Cortex of kidney (tissue), 1 donor: ENCODE measurements at places on chromosomes 6 and 20.

GRCh38 chr6:47780510-47781356 lies 1.1 kb upstream of the OPN5 start:
- DNase-seq: no peak

DNA sequence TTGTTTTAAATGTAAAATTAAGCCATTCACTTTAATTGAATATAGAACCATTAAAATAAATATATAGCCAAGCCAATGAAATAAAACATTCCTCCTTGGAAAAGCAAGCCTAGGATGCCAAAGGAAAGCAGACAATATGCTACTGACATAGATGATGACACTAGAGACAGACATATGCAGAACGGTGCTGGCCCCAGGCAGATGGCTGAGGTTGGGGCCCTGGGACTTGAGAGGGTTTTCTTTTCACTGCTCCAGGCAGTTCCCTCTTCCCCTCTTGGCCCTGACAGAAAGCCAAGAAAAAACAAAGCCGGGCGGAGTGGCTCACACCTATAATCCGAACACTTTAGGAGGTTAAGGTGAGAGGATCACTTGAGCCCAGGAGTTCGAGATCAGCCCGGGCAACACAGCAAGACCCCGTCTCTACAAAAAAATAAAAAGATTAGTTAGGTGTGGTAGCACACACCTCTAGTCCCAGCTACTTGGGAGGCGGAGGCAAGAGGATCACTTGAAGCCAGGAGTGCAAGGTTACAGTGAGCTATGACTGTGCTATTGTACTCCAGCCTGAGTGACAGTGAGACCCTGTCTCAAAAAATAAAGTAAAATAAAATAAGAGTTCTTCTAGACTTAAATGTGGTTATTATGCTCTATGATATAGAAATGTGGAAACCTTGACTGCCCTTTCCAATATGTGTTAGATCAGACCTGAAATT lies 31.2 kb downstream of the FASTKD5 start:
- DNase-seq: no peak

GRCh38 chr6:126038234-126038633 lies 51.9 kb downstream of the TRMT11 start:
- no peak for DNase-seq

DNA sequence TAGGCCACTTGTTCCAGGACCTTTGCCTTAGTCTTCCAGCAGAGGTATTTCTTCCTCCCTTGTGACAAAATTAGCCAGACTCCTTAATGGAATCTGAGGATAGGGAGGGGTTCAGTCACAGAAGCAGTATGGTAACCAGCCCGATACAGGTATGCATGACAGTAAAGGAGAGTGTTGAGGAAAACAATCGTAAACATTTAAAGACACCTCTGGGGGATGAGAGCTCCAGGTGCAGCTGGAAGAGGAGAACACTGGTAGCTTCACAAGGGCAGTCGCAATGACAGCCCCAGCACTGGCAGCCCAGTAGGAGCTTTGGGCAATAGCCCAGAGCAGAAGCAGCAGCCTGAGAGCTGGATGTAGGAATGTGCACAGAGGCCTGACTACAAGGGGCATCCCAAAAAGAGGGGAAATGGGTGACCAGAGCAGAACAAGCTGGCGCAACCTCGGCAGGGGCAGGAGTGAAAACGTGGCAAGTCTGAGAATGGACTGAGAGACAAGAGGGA lies 344.9 kb upstream of the JAG1 start:
- DNase-seq: no peak

- DNase-seq: no peak
These were observed 598.8 kb downstream of the GRIK2 start for GRCh38 chr6:101992286-101992685.

GRCh38 chr20:37329481-37330165 lies 16.3 kb upstream of the SRC start:
- no peak for DNase-seq

DNA sequence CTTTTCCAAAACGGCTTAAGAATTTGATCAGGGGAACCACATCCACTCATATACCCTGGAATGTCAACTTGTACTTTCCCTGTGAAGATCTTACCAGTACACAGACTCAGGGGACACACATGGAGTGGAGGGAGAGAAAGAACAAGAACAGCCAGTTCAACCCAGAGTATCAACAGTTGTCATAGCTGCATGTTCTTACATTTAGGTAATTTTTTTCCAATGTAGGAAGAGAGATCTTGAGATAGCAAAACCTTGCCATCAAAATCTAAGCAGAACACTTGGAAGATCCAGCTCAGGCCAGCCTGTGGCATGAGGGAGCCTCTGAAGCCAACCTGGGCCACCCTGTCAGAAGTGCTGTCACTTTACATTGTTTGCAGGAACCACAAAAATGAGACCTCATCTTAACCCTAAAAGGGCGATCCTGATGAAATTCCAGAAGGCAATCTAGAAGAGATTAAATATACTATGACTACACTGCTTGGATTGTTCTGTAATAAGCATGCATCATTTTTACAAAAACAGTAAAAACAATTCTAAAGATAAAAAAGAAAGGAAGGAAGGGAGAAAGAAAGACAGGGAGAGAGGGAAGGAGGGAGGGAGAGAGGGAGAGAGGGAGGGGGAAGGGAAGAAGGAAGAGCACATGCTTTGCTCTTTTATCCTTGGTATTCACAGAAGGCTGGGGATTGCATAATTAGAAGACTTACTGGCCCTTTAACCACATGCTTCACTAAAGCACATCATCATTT lies 124.7 kb upstream of the TCF21 start:
- no peak for DNase-seq

- no peak for DNase-seq
These were observed 78.4 kb downstream of the AHI1 start for GRCh38 chr6:135419162-135419561.

DNA sequence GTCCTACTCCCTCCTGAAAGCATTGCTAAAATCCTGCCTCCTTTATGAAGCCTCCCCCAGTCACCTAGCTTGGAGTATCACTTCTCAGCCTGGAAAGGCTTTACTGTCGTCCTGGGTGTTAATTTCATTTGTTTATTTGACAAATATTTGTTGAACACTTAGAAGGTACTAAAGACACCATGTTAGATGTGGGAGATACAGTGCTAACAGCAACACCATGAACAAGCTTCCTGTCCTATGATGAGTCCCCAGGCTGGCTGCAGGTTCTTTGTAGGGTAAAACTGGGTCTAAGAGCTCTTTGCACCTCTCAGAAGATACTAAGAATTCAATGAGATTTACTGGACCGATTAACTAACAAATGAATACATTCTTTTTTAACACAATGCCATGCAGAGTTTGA lies 109.2 kb upstream of the TMEM170B start:
- DNase-seq: no peak

DNA sequence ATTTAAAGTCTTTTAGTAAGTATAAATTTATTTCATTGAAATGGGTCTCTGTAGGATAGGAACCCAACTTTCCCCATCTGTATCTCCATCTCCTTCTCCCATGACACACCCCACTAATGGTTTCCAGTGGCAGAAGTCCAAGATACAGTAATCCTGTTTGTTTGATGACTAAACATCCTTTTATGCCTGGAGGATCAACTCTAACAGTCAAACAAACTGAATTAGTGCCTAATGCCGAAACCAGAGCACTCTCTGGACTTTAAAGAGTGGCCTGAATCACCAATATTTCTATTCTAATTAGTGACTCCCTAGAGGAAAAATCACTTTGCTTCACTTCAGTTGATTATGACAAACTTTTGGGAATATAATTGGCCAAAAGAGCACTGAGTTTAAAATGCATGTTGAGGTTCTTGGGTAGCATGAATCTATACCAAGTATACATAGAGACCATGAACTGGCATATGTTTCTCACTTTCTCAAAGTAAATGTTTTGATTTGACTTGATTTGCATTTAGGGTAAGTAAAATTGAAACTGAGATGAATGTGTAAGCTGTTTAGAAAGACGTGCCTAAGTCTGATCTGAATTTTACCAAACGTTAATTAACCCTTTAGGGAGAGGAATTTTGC lies 776.4 kb upstream of the NRSN1 start:
- DNase-seq: no peak

- DNase-seq: no peak
These were observed 950 bp downstream of the PEDS1 start for GRCh38 chr20:50152394-50153152.

DNA sequence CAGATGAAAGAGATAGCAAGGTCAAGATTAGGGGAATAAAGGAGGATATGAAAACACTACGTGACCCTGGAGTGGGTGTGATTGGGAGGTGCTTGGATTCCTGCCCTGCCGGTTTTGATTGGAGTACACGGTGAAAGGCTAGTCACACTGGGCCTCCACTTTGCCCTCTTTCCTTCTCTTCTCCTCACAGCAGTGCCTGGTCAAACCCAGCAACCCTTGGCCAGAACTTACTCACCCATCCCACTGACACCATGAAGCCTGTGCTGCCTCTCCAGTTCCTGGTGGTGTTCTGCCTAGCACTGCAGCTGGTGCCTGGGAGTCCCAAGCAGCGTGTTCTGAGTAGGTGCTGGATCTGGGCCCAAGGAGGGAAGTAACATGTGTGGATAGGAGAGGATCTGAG lies at the start of gene WFDC13:
Gene WFDC13, plus strand, starts transcription at position 166 of the 400 bp plus-strand sequence. Its CDS starts 86 bp downstream, at position 252.
- no peak for DNase-seq

DNA sequence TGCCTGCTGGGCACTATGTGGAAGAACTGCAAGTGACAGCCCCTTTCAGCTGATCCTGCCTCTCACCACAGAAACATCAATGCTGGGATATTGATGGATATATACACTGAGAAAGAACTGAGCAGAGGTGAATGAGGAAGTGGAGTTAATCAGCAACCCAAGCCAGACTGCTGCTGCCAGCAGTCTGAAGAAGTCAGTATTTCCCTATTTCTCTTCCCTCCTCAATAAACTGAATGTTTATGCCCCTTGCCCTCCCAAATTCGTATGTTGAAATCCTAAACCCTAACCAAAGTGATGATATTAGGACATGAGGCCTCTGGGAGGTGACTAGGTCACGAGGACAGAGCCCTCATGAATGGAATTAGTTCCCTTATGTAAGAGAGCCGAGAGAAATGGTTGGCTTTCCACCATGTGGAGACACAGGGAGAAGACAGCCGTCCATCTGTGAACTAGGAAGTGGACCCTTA lies 76.3 kb downstream of the CDK19 start:
- DNase-seq: no peak

GRCh38 chr20:57815405-57815804 lies 105.6 kb upstream of the PMEPA1 start:
- DNase-seq: no peak

DNA sequence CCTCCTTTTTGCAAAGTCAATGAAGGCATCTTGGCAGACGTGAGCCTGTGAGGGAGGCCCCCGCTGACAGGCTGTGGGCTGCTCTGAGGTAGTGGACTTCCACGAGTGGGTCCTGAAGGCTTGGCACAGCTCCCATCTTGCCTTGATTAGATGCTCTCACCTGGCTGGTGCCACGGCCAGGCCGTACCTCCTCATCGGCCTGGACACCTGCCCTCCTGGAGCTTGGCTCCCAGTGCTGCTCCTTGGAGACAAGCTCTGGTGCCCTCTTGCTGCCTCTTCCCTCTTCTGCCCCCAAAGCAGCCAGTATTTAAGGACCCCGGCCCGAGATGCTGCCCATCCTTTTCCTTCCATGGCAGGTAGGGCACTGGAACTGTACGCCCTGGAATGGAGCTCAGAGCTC lies 93.5 kb downstream of the ERMARD start:
- DNase-seq: no peak

DNA sequence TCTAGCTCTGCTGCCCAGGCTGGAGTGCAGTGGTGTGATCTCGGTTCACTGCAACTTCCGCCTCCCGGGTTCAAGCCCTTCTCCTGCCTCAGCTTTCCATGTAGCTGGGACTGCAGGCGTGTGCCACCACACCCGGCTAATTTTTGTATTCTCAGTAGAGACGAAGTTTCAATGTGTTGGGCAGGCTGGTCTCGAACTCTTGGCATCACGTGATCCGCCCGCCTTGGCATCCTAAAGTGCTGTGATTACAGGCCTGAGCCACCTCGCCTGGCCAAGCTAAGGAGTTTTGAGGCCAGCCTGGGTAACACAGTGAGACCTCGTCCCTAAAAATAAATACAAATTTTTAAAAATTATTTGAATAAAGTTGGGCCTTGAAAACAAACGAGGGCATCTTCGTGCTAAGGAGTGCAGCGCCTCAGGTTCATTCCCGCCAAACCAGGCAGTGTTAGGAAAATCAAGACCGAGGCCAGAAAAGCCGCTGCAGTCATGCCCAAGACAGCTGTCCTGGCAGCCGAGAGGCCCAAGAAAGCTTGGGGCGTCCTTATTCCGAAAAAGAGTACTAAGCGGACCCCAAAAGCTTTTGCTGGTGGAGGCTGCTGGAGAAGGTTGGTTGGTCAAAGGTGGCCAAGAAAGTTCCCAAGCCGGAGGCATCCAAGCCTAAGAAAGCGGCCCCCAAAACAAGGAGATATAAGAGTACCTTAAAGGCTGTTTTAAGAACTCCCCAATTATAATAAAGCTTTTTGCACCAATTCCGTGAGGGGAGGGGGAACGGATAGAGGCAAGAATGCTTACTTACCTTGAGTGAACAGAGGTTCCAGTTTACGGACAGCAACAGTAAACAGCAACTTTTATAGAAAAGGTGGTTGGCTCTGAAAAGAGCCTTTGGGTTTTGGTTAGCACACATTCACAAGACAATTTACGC lies 109.0 kb downstream of the HFE start:
- DNase-seq: no peak
